ENCODE measurements at places on chromosomes 6 and 20.

GRCh38 chr20:56781108-56781739 lies 152.1 kb downstream of the TFAP2C start:
- no peak for DNase-seq

- DNase-seq, result no peak
Observed at GRCh38 chr6:99514089-99514488, 1.1 kb downstream of the USP45 start.

- DNase-seq, result no peak
Observed at GRCh38 chr6:163994566-163994965, 580.0 kb downstream of the QKI start.

DNA sequence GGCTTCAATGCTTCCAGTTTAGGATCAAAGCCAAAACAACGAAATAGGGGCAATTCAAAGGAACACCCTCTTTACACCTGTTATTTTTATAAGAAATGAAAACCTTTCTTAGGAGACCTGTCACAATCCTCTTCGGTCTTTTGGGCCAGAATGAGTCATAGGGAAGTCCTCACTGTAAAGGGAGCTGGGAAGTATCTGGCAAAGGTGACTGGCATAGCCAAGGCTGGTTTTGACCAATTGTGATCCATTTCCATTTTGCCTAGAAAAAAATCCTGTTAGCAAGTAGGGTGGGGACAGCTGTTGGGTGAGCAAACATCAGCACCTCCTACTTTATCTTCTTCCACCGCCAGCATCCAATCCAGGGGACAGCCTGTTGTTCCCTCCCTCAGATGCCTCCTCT lies 343.2 kb upstream of the SULF2 start:
- no peak for DNase-seq

GRCh38 chr6:47438481-47439347 lies 38.9 kb upstream of the CD2AP start:
- DNase-seq, result no peak

Data from CD4-positive, alpha-beta T cell treated with Interleukin-15 for 1 hour (primary cell).